Stimulated activated CD8-positive, alpha-beta memory T cell treated with anti-CD3 and anti-CD28 coated beads, Interleukin-4, amount 100 ng/mL, for 1 hour (primary cell): ENCODE measurements at places on chromosomes 4 and X.

GRCh38 chrX:130990723-130991122 is 67.4 kb upstream of the ARHGAP36 start:
- no peak for DNase-seq

DNA sequence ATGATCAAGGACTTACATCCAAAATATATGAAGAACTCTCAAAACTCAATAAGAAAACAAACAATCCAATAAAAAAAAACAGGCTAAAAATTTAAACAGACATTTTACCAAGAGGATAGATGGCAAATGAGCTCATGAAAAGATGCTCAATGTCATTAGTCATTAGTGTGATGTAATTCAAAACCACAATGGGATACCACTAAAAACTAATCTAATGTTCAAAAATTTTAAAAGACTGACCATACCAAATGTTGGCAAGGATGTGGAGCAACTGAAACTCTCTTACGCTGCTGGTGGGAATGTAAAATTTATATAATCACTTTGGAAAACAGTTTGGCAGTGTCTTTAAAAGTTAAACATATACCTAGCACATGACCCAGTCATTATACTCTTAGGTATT is 43.7 kb downstream of the RPS6KA6 start:
- DNase-seq, result no peak

DNA sequence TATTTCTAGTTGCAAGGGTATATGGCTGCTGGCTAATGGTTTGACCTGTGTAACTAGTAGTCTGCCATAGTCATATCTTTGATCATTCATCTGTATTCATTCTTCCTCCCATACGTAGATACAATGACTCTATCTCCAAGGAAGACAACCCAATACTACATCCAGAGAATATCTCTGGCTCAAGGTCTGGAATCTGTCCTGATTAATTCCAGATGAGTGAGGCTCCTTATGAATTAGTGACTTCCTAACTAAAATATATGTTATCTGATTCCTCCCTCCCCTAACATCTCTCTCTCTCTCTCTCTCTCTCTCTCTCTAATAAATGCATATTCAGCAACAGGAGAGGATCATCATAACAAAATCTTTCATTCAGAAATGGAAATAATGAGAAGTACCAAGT is 641.5 kb downstream of the FAT4 start:
- DNase-seq, result no peak

- no peak for DNase-seq
Observed at GRCh38 chr4:59387759-59388758, 1812.1 kb upstream of the ADGRL3 start.

GRCh38 chr4:154457471-154457870 is 34.1 kb downstream of the DCHS2 start:
- DNase-seq, result no peak

DNA sequence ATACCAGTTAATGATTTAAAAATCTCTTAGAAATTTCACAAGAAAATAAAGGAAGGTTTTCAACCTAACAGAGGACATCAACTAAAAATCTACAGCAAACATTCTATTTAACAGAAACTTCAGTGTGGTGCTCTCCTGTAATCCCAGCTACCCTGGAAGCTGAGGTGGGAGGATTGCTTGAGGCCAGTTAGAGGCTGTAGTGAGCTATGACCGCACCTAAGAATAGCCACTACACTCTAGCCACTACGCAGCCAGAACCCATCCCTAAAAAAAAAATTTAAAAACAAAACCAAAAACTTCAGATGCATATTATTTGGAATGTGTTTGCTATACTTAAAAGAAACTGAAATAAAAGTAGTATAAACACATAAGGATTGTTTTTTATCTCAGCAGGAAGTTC is 7.2 kb upstream of the FHIP1A start:
- DNase-seq, result no peak

DNA sequence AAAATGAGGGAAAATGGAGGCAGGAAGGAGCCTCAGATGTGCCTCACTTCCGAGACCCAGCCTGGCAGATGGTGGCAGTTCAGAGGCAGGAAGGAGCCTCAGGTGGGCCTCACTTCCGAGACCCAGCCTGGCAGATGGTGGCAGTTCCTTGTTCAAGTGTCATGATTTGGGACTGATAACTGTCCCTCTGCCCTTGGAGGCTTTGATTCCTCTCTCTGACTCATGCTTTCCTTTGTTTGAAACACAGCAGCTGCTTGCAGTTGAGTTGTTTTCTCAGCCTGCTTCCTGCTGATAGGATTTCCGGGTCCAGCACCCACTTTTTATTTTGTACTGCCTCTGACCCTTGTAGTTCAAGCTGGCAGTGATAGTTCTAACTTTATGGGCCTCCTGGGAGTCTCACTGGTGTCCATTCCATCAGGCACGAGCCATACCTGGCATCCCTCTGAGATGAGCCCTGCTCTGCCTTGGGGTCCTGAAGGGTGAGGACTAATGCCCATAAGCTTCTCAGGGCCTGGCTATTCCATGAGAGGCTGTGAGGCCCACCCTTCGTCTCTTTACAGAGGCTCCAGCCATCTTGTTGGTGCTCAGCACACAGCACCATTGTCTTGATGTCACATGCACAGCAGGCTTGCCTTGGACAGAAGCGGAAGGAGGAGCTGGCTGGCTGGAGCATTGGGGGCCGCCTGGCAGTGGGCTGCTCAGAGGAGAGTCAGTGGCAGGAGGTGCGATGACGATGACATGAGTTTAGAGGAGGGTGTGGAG is 13.0 kb downstream of the RGS12 start:
- no peak for DNase-seq

- DNase-seq, result no peak
Observed at GRCh38 chrX:134570509-134570846, 87.8 kb downstream of the PLAC1 start.

- no peak for DNase-seq
Observed at GRCh38 chr4:7391637-7392437, 42.9 kb downstream of the PSAPL1 start.

DNA sequence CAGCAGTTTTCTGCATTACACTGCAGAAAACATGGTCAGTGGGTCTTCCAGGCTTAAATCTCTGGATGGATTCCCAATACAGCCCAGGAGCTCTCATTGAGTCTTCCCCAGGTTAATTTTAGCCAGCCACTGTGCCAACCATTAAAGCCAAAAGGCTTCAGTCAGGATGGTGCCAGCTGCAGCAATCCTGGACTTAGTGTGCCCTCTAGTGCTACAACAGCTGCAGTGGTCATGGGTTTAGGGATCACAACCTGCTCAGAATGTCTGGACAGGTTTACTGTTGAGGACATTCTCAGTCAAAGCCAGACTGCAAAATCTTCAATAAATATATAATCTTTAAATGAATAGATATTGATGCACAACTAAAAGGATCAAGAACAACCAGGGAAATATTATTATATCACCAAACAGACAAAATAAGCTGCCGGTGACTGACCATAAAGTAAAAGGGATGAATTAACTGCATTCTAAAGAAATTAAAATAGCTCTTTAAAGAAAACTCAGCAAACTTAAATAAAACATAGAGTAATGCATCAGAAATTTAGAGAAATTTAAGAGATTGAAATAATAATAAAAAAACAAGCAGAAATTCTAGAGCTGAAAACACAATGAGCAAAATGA is 639.9 kb downstream of the SPOCK3 start:
- DNase-seq, result no peak

DNA sequence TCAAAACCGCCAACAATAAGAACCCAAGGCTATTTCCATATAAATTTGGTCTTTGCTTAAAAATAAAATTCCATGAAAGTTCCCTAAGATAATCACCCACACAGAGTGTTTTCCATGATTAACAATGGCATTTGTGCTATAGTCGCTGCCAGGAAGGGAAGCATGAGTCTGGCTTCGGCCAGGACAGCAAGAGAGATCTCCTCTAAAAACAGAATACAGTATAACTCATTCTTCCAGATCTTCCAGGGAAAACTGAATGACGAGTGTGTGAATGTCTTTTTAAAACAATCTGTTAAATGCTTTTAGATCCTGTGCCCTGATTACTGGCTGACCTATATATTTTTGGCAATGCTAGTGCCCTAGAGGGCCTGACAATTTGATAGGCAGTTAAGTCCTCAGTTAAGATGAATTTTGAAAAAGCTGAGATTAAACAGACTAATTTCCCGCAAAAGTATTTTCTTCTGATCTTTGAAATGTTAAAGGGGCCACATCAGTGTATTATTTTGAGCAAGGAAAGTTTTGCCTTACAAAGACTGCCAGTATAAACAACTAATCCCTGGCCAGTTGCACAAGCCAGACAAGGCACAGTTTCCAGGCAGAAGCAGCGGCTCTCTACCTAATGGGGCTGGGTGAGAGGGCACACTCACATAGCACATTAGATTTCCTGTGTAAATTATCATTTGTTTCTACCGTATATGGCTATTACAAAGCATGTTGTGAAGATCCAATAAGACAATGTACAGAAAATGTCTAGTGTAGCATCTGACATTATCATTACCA is 127.3 kb downstream of the DCHS2 start:
- DNase-seq, result no peak

GRCh38 chr4:28310926-28311325 is 1450.3 kb downstream of the STIM2 start:
- no peak for DNase-seq

GRCh38 chrX:153441296-153441695 is 4.6 kb downstream of the TREX2 start:
- no peak for DNase-seq

DNA sequence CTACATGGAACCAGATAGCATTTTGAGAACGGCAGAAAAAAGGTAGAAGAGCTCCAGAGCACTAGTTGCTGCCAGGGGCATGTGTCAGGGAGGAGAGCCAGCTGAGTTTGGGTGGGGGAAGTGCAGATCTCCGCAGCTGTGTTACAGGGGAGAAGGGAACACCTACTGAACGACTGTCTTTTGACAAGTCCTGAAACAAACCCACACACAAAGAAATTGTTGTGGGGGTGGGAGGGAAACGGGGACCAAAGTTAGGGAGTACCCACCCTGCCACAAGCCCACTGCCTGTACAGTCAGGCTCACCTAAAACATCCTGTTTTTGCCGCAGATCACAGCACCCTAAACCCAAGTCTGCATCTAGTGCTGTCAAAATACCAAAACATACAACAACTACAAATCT is 55.5 kb downstream of the LEF1 start:
- DNase-seq, result no peak

- DNase-seq, result no peak
Observed at GRCh38 chr4:3660928-3661515, 105.2 kb upstream of the ADRA2C start.

DNA sequence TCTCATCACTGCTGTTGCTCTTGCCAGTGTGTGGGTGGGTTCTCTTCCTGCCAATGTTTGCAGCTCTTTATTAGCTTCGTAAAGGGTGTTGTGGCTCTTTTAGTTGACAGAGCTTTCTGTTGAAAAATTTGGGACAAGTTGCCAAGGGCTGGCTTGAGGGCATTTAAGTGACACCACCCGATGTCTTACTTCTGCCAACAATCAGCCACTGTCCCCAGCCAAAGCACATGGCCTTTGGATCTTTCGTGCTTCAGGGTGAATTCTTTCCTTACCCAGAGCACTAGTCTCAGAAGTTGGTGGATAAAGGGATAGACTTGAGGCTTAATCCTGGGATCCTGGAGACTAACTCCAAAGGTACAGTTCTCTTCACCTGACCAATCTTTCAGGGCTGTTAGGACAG is 113.6 kb downstream of the SOX3 start:
- no peak for DNase-seq

- no peak for DNase-seq
Observed at GRCh38 chr4:4427121-4427870, 40.4 kb downstream of the NSG1 start.

- no peak for DNase-seq
Observed at GRCh38 chr4:186602978-186603377, 47.6 kb upstream of the MTNR1A start.

GRCh38 chr4:122003335-122003734 is 51.5 kb upstream of the TRPC3 start:
- no peak for DNase-seq

GRCh38 chrX:2342874-2343273 is 157.9 kb downstream of the DHRSX start:
- no peak for DNase-seq

DNA sequence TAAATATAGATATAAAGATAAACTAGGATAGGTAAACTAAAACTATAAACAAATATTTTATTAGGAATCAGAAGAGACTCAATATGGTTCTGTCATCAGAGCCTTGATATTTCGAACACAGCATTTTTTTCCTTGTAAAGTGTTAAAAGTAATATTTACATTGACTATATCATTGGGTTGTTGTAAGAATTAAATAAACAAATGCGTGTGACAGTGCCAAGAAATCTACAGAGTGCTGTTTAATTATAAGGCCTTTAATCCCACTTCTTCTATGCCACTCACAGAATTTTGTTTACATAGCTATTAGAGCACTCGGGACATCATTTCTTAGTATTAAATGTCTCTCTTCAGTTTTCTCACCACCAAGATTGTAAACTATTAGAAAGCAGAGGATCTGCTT is 807.4 kb downstream of the FSTL5 start:
- DNase-seq, result no peak

GRCh38 chrX:50871922-50872453 is 38.5 kb upstream of the BMP15 start:
- no peak for DNase-seq

DNA sequence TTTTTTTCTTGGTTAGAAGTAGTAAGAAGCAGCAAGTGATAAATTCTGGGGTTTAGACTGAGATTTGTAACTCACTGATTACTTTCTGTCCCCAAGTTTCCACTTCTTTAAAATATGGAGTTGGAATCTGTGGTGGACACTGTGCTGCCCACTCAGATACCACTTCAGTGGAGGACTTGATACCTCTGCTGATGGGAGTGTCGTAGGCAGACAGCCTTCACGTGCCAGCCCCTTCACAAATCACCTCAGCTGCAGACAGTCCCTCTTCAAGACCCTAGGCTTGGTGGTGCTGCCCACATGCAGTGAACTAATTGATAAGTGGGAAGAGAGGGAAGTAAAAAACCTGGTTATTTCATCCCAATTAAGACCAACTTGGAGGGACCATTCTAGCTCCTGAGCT is 139.5 kb downstream of the PDLIM5 start:
- DNase-seq, result no peak

DNA sequence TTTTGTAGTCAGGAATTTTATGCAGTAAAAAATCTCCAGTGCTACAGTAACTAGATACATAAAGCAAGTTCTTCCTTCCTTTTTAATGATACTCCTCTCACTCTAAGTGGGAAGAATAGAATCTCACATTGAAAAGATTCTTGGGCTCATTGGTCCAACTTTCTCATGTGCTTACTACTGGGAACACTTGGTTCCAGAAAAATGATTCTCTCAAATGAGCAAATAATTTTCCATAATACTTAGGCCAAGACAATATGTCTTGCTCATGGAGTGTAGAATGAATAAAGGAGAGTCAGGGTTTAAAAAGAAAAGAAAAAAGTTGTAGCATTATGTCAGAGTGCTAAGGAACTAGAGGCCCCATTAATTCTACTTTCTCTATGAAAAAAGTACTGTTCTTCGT is 197.8 kb downstream of the RASL11B start:
- DNase-seq, result no peak

DNA sequence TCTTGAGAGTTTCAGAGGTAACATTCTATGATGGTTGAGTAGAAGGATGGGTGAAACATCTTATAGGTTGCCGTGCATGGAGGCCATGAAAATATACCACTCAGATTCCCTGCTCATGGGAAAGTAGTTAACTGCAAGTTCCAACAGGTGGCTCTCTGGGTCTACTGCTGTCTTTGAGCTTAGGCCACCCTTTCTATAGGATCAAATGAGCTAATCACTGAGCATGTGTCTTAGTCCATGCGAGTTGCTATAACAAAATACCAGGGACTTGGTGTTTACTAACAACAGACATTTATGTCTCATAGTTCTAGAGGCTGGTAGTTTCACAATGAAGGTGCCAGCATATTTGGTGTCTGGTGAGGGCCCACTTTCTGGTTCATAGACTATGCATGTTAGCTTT is 144.8 kb upstream of the UNC5C start:
- DNase-seq, result no peak
